Hematopoietic multipotent progenitor cell treated with erythropoietin and hydrocortisone succinate and interleukin-3 and kit ligand, for 15 days (in vitro differentiated cells): ENCODE measurements at places on chromosomes 7 and 10.
A peak's percentile ranks its signal among the peaks of the same experiment; 100 is the strongest.

DNA sequence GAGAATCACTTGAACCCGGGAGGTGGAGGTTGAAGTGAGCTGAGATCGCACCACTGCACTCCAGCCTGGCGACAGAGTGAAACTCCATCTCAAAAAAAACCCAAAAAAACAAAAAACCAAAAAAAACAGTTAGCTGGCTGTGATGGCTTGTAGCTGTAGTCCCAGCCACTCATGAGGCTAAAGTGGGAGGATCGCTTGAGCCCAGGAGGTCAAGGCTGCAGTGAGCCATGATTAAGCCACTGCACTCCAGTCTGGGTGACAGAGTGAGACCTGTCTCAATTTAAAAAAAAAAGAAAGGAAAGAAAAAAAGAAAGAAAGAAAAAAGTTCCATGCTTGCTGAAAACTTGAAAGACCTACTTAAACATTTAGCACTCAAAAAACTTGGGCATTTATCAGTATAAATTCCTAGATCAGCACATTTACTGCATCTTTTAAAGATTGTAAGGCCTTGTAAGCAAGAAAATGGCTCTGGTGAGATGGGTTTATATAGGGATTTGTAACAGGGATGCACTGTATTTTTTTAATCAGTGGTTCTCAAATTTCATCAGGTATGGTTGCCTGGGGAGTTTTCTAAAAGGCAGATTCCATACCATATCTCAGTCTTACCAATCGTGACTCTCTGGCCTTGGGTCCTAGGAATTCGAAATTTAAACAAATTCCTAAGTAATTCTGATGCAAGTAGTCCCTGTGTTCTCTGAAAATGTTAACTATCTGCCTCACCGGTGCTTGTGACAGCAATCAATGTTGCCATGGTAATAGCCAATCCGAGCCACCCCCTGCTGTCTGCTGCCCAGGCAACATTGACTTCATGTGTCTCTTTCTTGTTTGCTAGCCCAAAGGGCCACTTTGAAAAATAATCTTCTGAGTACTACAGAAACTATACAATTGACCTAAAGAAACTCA is 11.5 kb upstream of the NT5C2 start:
- DNase-seq, result no peak

GRCh38 chr7:47539398-47540052 is 42.4 kb downstream of the TNS3 start:
- DNase-seq, result no peak

- peak; percentile 12 for DNase-seq
Observed at GRCh38 chr10:103696411-103697145, 158.8 kb downstream of the SH3PXD2A start.

DNA sequence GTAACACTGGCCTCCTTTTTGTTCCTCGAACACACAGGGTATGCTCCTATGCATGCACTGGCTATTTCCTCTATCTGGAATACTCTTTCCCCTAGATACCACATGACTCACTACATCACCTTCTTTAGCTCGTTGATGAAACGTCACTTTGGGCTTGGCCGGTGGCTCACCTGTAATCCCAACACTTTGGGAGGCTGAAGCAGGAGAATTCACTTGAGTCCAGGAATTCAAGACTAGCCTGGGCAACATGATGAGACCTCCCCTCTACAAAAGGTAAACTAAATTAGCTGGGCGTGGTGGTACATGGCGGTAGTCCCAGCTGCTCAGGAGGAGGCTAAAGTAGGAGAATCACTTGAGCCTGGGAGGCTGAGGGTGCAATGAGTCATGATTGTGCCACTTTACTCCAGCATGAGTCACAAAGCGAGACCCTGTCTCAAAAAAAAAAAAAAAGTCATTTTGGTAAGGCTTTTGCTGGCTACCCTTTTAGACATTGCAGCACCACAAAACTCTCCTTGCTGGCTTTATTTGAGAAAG is 14.5 kb downstream of the ANKIB1 start:
- no peak for DNase-seq

- no peak for DNase-seq
Observed at GRCh38 chr10:102342958-102343357, 52.5 kb upstream of the NFKB2 start.

- no peak for DNase-seq
Observed at GRCh38 chr7:107779647-107780099, 23.4 kb downstream of the SLC26A3 start.

DNA sequence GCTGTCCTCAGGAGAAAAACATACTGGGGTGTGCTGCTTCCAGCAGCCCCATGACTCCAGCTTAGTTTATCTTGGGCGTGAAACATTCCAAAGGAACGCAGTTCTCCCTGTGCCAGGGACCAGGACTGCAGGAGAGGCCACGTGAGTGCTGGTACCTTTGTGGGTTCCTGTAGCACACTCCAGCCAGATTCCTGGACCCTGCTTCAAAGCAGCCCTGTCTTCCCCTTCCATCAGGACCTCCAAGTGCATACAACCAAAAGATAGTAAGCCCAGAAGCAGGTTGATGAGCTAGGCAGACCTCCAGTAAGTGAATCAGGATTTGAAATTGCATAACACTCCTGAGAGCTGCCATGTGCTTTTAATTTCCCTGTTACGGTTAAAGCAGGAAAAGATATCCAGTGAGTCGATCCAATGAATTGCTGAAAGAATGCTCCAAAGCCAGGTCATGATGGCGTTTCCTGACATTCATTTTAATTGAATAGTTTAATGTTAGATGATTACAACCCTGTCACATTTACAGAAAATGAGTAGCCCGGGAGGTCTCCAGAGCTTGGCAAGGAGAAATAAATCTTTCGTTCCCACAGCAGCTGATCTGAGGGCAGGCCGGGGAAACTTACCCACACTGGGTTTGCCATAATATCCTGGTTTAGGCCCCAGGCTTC is 38.9 kb upstream of the CPXM2 start:
- DNase-seq, result no peak

GRCh38 chr10:105056413-105056812 is 415.3 kb downstream of the SORCS3 start:
- no peak for DNase-seq

GRCh38 chr10:13503745-13504463 is 24.9 kb downstream of the BEND7 start:
- DNase-seq, result no peak

DNA sequence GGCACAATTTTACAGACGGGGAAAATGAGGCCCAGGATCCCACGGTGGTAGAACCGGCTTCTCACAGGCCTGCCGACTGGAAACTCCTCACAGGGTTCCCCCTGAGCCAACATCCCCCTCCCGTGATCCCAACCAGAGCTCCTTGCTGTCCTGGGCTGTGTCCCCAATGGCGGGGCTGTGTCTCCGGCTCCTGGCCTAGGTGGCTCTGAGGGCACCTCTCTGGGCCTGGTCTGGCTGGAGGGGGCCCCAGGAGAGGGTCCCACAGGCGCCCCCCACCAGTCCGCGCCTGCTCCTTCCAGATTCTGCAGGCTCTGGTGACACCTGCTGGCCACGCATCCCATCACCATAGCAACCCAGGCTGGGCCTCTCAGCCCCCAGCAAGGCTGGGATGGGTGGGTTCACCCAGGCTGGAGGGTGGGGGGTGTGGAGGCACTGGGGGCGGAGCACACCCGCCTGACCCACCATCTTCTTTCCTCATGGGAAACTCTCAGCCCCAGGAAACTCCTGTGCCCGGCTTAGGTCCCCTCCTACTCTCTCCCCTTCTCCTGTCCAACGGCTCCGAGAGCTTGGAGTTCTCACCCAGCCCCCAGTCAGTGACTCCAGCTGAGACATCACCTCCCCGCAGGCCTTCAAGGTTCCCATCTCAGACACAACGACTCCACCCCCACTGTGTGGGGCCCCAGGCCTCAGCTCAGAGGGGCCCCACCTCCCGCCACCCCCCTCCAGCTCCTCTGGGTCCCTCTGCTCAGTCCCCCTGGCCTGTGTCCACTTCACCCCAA is 27.1 kb upstream of the TNRC18 start:
- peak; percentile 34 for DNase-seq

DNA sequence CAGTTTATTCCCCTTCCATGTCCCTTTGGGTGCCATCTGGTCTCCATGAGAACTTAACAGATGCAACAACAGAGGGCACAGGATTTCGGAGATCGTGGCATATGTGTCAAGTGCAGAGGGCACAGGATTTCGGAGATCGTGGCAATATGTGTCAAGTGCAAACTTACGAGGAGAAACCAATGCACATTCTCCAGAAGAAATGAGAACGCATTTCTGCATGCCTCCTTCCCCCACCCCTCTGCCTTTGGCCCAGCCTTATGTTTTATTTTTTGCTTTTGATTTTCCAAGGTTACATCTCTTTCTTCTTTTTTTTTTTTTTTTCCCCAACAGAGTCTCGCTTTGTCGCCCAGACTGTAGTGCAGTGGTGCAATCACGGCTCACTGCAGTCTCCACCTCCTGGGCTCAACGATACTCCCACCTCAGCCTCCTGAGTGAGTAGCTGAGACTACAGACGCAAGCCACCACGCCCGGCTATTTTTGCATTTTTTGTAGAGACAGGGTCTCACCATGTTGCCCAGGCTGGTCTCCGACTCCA is 586 bp upstream of the ANKRD26 start:
- DNase-seq, result no peak

DNA sequence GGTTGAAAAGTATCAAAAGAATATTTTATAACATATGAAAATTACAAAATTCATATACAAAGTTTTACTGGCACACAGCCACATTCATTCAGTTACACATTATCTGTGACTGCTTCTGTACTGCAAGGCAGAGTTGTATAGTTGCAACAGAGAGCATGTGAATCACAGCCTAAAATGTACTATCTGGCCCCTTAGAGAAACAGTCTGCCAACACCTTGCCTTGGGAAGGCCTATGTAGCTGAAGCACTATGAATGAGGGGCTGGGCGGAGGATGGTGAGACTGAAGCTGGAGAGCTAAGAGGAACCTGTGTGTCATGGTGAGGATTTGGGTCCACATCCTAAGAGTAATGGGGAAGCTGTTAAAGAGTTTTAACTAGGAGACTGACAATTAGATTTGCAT is 35.7 kb downstream of the PDZD8 start:
- peak; percentile 38 for DNase-seq

- DNase-seq, result no peak
Observed at GRCh38 chr7:137990251-137990941, 11.5 kb downstream of the CREB3L2 start.

GRCh38 chr10:78441010-78441409 is 407.3 kb downstream of the RPS24 start:
- DNase-seq, result no peak

GRCh38 chr10:36048236-36048635 is 406.1 kb upstream of the FZD8 start:
- no peak for DNase-seq

- no peak for DNase-seq
Observed at GRCh38 chr7:105799677-105800076, 76.7 kb downstream of the ATXN7L1 start.

- no peak for DNase-seq
Observed at GRCh38 chr10:132133005-132133404, 53.7 kb upstream of the DPYSL4 start.

DNA sequence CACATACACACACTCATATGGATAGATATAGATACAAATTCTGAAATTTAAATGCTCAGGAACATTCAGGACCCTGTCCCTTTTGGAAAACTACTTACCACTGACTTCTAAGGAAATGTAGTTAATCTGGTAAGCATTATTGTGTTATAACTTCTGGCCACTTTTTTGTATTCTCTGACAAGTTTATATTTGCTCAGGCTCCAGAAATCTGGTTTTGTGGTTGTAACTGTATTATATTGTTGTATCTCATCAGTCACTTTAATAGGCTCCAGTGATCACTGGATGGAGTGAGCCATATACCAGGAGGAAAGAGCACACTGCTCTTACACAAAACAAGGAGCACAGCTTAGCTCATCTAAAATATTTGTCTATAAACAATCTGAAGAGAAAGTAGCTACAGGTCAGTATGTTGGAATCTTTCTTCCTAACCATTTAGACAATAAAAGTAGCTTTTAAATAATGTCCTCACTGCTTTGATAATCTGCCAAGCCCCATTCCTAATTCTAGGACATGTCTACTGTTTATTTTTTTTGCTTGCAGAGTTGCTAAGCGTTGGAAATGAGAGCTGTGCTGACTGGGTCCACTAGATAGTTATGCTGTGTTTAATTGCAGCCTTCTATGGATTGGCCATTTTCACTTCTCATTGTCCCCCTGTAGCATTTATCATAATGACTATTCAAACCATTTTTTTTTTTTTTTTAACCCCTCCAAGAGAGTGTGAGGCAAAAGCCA is 43.8 kb downstream of the SMNDC1 start:
- no peak for DNase-seq

- no peak for DNase-seq
Observed at GRCh38 chr10:121831237-121831636, 96.6 kb downstream of the ATE1 start.
